ENCODE measurements at places on chromosomes 5 and 9.

GRCh38 chr5:10489810-10490426 lies 48.2 kb downstream of the ROPN1L start:
- no peak for DNase-seq

DNA sequence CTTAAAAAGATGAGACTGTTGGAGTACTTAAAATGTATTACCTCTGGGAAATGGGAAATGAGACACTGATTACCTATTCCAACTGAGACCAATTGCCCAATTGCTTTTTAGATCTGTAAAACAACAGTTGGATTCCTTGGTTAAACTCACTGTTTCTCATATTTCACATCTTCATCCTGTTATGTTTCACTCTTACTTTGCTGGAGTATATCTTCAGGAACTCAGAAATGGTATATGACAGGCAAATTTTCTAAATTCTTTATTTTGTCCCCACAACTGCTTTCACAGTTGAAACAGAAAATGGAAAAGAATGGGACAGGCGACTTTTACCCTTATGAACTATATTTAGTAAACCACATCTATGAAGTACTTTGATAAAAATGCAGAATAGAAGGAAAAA lies 8.7 kb upstream of the CETN3 start:
- no peak for DNase-seq

DNA sequence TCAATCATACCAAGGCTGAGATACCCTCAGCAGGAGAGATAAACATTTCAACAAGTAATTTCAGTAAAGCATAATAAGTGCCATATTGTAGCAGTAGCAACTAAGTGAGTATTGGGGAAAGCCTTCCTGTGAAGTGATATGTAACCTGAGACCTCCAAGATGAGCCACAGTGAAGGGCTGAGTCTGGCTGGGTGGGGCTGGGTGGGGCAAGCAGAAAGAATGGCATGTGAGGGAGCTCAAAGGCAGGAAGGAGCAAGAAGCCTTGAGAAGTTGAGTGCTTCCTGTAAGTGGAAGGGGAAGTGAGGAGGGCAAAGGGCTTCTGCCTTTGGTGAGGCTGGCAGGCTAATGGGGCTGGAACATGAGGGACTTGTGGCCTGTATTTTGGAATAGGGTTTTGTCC lies 19.7 kb upstream of the ASTN2 start:
- DNase-seq = no peak

GRCh38 chr9:120936011-120936763 lies 9.6 kb upstream of the TRAF1 start:
- peak; percentile 89 for DNase-seq

- DNase-seq = peak; percentile 51
Measured at GRCh38 chr9:136225748-136226679, 19.6 kb downstream of the QSOX2 start.

- no peak for DNase-seq
Measured at GRCh38 chr5:137994556-137994955, 38.3 kb downstream of the FAM13B start.

GRCh38 chr9:104177676-104178075 lies 83.6 kb downstream of the SMC2 start:
- DNase-seq = no peak

DNA sequence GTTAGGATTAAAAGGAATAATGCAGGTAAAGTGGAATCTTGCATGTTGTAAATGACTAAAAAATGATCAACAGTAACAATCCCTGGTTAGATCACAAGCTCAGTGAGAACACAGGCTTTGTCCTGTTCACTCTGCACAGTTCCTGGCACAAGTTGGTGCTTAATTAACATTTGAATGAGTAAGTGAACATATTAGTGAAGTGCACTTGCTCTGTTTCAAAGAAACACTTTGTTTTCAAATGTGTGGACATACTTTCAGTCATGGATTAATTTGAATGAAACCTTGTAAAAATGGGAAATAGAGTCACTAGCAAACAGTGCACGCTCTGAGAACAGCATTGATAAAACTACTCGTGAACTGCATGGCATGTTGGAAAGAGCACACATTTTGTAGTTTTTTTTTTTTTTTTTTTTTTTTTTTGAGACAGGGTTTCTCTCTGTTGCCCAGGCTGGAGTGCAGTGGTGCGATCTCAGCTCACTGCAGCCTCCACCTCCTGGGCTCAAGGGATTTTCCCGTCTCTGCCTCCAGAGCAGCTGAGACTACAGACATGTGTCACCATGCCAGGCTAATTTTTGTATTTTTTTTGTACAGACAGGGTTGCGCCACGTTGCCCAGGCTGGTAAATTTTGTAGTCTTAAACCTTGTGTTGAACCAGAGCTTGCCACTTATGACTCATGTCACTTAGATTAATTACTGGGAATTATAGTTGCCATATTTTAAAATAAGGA lies 159.9 kb downstream of the LURAP1L start:
- no peak for DNase-seq

DNA sequence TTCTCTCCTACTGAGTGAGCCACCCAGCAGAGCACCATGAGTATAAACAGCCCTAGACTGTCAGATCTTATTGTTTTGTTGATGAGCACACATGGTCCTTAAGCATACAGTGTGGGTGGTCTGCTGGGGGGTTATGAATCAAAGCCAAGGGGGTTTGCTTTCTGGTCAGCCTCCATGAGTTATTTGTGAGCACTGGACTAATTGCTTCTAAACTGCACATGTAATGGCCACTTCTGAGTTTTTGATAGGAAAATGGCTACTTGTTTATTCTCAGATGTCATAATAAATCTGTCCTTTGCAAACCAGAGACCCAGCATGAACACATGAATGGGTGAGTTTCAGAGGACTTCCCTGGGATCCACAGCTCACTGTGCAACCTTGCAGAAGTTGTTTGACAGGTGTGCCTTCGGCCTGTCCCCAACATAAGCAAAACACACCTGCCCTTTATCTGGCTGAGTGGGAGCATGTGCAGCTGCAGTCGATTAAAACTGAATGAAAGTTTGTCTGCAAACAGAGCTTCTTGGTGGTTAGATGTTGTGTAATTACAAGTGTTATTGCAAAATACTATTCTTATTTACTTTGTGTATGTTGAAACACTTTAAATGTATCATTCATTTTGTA lies 35.9 kb downstream of the MAMDC2 start:
- DNase-seq = no peak

DNA sequence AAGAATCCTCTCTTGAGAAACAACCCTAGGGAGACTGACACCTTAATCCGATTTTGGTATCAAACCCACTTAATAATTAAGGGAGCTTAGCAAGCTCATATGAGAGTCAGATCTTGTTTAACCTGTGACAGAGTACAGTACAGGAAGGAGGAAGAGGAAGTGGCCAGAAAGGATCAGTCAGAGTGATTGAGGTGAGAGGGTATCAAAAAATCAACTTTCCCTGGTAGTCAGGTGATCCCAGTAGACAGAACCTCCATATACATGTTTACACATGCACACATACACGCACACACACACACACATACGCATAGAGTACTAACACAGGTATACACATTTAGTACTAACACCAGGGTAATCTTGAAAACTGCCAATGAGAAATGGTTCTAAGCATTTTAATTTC lies 56.8 kb downstream of the GLIS3 start:
- DNase-seq = no peak

DNA sequence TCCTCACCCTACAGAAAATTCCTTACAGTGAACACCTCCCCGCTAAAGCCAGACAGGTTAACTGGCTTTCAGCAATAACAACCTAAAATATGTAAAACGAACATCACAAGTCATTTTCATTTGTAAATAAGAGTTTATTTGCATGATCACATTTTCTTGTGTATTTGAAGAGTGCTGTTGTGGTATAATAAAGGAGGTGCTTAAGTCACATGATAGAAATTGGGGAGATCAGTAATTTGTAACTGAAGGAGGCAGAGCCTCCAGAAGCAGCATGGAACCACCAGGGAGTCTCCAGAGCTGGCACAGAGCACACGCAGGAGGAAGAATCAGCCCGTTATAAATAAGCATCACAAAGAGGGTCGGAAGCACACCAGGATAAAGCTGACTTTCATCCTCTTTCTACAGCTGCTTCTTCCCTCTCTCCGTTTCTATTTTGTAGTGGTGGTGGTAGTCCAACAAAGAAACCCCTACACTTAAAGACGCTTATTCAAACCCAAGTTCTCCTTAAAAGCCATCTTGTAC lies 210.6 kb downstream of the MAPKAP1 start:
- no peak for DNase-seq

GRCh38 chr9:137504432-137504777 lies 45.3 kb upstream of the NSMF start:
- no peak for DNase-seq
